RCC 7860 (cell line): ENCODE measurements at places on chromosomes 2 and 18.

- DNase-seq: no peak
Observed at GRCh38 chr2:97770445-97770844, 57.1 kb downstream of the ZAP70 start.

- DNase-seq: no peak
Observed at GRCh38 chr2:64661741-64662169, 8.0 kb upstream of the SERTAD2 start.

DNA sequence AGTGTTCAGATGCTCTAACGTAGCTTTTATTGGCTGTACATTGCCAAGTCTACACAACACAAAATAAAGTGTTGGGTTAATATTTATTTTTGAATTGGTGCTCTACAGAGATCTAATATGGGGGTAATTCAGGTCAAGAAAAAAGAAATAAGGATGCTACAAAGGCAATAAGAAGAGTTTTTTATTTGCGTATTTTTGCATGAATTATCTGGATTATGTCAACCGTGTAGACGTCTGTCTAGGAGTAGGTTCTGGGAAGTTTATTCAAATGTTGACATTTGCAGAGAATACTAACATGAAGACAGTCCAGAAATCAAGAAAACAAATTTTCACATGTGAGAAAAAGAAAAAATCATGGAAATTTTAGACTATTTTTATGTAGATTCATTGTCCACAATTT, 876.7 kb upstream of the POU3F3 start:
- no peak for DNase-seq

DNA sequence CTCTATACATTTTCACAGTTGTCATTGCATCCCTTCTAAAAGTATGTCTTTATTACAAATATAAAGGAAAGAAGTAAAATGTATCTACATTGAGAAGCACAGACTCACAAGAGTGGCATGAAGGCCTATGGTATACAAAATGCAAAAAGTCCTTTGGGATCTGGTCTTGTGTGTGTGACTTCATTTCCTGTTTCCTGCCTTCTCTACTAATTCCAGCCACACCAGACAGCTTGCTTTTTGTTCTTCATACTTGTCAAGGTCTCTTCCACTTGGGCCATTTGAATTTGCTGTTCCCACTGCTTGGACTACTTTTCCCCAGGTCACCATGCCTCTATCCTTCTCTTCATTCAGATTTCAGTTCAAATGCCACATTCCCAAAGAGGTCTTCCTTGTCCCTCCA, 6.7 kb upstream of the PNO1 start:
- DNase-seq: no peak

- DNase-seq: no peak
Observed at GRCh38 chr2:84719434-84719833, 161.4 kb downstream of the TRABD2A start.

DNA sequence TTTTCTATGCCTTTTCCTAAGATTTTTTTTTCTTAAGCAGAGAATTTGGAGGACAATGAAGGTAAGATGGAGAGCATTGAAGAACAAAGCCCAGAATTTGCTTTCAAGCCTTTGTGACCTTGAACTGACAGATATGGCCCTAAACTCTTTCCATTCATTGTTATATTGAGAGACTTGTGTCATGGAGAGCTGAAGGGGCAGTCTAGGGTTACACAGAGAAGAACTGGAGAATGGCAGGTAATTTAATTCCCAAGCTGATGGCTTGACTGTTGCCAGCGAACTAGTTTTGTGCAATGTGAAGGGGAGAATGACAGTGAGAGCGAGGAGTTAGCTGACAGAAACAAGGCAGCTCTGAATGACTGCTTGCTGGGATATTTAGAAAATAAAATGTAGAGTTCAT, 1344.2 kb downstream of the LRP1B start:
- no peak for DNase-seq

DNA sequence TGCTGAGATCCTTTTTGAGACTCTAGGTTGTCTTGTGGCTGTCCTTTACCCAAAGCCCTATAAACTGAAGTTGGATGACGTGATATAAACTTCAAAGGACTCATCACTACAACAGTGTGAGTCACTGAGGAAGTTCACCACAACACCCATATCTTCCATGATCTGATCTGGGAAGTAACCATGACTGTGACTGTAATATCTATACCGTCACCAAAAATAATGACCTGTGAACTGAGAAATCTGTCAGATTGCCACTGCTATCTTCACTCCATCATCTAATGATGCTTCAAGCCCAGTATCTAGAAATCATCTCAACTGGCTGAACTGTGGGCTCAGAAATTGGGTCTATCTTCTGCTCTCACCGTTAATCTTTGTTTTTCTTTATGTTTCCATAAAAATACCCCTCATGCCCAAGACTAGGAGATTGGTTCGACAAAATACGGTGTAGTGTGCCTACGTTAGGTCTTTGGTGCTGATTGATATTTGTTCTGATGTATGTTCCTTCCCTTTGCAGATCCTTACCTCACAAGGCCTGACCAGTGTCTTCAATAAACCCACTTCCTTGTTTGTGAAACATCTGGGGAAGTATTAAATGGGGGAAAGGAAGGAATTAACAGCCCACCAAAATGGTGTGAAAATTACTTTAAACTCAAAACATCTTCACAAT, 78.2 kb downstream of the MYL12B start:
- peak; percentile 87 for DNase-seq

DNA sequence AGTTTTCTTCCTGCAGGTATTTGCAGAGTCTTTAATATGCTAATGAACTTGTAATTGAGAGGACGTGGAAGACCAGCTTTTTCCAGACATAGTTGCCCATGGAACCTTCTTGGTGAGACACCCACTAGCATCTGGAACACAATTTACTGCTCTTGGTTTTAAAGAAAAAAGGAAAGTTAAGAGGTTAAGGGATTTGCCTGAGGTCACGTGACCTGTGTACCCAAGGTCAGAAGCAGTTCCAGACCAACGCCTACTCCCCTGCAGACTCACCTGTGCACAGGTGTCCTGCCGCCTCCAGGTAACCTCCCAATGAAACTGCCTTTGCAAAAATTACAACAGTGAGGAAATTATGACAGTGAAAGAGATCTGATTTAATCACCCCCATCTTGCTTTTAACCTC, 172.7 kb downstream of the ANAPC1 start:
- DNase-seq: no peak

DNA sequence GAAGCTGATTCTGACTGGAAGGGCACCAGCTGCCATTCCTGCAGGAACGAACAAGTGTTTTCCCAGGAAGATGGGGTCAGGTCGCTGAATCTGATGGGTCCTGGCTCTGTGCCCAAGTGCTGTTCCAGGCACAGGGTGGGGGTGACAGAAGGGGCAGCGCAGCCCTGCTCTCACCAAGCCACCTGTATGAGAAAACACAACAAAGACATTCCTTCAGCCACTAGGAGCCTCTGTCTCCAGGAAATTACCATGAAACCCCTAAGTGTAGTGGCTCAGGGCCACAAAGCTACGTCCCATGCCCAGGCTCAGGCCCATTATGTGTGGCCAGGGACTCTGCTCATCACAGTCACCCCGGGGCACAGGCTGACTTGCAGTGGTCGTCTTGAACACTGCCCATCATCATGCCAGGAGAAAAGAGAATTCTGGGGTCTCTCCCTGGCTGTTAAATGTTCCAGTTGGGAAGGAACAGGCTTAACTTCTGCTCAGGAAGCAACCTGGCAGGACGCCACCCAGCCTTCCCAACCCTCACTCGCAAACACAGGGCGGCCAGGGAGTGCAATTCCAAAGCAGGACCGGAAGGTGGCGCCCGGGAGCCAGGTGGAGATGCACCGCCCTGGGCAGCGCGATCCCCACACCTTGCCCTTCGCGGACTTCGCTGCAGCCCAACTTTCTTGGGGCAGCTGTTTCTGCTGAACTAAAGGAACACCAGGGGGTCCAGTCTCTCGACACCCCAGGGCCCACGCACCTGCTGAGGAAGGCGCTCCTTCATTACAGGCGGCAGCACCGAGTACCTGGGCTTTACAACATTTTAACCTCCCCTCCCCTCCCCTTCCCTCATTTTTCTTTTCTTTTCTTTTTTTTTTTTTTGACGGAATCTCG, 11.0 kb upstream of the SFTPB start:
- peak; percentile 55 for DNase-seq

- no peak for DNase-seq
Observed at GRCh38 chr2:23617811-23618215, 232.8 kb downstream of the KLHL29 start.

- no peak for DNase-seq
Observed at GRCh38 chr2:168852481-168852880, 37.7 kb downstream of the SPC25 start.

- peak; percentile 93 for DNase-seq
Observed at GRCh38 chr18:58223717-58224424, 179.8 kb downstream of the NEDD4L start.

GRCh38 chr2:238719641-238720040, 128.2 kb upstream of the TWIST2 start:
- no peak for DNase-seq

DNA sequence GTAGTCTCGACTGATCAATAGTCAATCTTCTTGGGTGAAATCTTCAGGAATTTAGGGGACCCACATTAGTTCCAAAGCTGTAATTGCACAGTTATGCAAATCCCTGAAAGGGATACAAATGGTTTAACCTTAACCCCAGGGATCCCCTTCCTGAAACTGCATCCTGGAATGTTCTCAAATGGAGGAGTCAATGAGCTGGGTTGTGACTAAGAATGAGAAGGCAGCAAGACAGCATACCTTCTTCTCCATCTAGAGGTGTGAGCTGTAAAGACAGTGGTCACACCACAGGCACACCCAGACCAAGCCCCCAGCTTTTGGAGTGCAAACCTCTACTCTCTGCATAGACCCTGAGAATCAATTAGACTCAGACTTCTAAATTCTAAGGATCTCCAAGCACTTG, 164.7 kb upstream of the MEIS1 start:
- DNase-seq: no peak

GRCh38 chr2:121132054-121132761, 152.8 kb downstream of the TFCP2L1 start:
- no peak for DNase-seq

- DNase-seq: no peak
Observed at GRCh38 chr18:70385474-70385873, 96.6 kb downstream of the SOCS6 start.

GRCh38 chr2:10350761-10351160, 48.1 kb downstream of the HPCAL1 start:
- no peak for DNase-seq

GRCh38 chr2:422676-423435, 135.0 kb upstream of the ALKAL2 start:
- DNase-seq: no peak

- no peak for DNase-seq
Observed at GRCh38 chr2:198645816-198646215, 811.9 kb downstream of the SATB2 start.

DNA sequence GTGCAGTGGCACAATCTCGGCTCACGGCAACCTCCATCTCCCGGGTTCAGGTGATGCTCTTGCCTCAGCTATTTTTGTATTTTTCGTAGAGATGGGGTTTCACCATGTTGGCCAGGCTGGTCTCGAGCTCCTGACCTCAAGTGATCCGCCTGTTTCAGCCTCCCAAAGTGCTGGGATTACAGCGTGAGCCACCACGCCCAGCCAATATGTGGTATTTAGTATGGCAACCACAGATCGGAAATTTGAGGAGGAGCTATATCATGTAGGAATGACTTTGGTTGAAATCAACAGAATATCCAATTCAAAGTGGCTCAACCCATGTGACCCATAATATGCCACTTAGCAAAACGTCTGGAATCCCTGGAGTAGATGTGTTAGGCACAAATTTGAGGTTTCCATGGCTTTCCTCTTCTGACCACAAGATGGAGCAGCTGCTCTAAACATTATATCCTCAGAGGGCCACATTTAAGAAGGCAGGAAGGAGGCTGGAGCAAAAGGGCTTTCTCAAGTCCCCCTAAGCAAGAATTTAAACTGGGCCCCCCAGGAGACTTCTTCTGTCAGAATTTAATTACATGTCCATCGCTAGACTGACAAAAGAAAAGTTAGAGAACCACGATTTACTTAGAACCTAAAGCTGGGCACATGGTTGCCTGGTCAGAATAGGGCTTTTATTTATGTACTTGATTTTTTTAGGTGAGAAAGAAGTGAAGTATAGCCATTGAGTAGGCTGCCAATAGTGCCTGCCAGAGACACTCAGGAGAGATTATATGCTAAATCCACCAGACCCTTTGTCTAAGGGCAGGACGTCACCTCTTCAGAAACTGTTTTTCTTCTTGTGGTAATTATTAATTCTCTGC, 49.6 kb upstream of the ITSN2 start:
- peak; percentile 60 for DNase-seq

- DNase-seq: peak; percentile 49
Observed at GRCh38 chr2:191501561-191502168, 176.3 kb upstream of the NABP1 start.

GRCh38 chr2:190277234-190278112, 42.2 kb downstream of the HIBCH start:
- no peak for DNase-seq

DNA sequence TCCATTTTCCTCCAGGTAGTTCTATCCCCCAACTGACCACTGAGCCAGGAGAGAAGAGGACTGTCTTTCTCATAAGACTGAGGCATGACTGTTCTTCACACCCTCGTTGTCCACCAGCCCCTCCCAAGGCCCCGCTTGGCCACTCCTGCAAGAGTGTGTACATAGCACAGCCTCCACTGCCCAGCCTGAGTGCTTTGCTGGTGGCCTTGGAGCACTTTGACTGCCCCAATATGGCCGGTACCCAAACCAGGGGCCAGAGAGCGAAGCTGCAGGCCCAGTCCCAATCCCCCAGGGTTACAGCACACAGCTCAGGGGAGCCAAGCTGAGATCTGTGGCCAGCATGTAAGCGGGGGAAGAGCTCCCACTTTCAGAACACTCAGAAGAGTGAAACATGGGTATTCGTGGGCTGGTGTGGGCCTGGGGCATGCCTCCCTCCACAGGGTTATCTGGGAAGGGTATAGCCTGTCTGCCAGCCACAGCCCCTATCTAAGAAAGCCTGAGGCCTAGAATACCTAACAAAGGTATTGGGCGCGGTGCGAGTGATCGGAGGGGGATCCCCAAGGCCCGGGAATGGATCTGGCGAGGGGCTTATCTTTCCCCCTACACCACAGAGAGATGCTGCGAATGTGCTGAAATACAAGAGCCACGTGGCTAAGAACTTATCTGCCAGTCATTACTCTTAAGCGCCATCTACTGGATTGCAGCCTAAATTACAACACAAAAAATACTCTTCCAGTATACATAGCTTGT, 163.8 kb downstream of the WDPCP start:
- DNase-seq: peak; percentile 59

DNA sequence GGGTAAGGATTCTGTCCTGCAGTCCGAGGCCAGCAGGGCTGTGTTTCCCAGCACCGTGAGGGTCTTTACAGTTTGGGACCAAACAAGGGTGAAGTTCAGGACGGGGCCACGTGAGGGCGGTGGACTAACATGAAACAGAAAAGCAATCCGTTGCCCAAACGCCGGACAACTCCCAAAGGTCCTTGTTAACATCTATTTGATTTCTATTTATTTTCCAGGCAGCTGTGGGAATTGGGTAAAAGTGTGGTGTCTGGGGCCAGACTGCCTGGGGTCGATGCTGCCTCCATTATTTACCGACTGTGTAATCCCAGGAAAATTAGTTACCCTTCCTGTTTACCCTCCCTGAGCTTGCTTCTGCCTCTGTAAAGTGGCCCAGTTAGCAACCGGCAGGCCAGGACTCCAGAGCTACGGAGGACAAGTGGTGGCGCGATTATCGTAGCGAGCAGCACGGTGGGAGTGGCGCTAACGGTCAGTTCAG, 66.3 kb upstream of the TCF7L1 start:
- DNase-seq: peak; percentile 33

- DNase-seq: peak; percentile 16
Observed at GRCh38 chr2:142286618-142287017, 155.8 kb upstream of the LRP1B start.
